Neural crest cell (in vitro differentiated cells): ENCODE measurements at places on chromosomes 12 and 14.

DNA sequence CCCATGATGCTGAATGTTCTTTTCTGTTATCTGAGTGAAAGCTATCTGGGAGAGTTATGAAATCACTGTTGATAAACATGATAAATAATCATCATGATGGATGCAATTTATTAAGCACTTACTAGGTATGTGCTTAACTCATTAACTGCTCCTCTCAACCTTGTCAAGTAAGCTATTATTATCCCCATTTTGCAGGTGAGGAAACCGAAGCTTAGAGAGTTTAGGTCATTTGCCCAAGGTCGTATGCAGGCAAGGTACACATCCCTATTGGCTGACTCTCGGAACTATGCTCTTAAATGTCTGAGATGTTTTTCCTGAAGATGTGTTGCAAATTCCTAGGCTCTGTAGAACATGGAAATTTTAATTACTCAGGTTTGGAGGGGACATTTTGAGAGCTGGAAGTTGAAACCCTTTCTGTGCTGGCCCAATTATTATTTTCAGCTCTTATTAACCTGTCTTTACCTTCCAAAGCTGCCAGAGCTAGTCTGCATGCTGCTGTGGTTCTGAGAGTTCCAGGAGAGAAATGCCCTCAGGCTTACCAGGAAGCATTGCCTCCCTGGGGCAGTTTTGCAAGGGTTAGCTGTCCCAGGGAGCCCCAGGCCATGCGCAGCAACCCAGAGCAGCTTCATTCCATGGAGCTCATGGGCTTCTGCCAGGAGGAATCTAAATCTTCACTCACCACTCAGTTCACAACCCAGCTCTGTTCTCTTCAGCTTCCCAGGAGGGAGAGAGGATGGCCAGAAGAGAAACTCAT lies 55.6 kb upstream of the OAS1 start:
- H3K36me3 ChIP-seq, result no peaks in the 10 kb centered on the region
- no peaks in the 10 kb centered on the region for H3K4me1 ChIP-seq
- no peak overlapping the region for H3K4me3 ChIP-seq
- no peak overlapping the region for H3K27ac ChIP-seq
- peaks cover 67% of the 10 kb centered on the region for H3K27me3 ChIP-seq
- DNase-seq, result no peak

- no peaks in the 10 kb centered on the region for H3K36me3 ChIP-seq
- no peak overlapping the region for H3K4me3 ChIP-seq
- H3K4me1 ChIP-seq, result peaks cover 8% of the 10 kb centered on the region
- H3K27ac ChIP-seq, result no peak overlapping the region
- peaks cover 14% of the 10 kb centered on the region for H3K27me3 ChIP-seq
- DNase-seq, result no peak
Observed at GRCh38 chr14:61437381-61437780, 116.0 kb downstream of the PRKCH start.

DNA sequence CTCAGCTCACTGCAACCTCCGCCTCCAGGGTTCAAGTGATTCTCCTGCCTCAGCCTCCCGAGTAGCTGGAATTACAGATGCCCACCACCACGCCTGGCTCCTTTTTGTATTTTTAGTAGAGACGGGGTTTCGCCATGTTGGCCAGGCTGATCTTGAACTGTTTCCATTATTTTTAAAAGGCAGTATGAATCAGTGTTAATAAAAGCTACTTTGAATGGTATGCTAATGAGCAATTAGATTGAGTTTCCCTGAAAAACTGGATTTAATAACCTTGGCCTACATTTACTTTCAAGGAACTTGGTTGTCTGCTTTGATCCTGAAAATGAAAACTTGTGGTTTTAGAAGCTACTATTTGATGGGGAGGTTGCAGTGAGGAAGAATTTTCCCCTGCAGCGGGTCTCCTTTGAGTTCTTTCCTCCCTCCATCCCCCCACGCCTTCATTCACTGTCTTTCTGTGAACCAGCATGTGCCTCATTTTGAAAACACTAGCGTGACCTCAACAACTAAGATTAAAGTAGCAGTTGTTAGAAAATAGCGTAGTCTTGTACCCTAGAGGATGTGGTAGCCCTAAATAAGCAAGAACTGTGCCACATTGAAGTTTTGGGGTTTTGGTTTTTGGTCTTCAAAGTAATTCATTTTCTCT lies 17.8 kb upstream of the RPS6KA5 start:
- no peaks in the 10 kb centered on the region for H3K27me3 ChIP-seq
- H3K4me1 ChIP-seq, result peaks cover 9% of the 10 kb centered on the region
- H3K27ac ChIP-seq, result no peak overlapping the region
- no peak for DNase-seq

- peaks cover 4% of the 10 kb centered on the region for H3K27me3 ChIP-seq
- H3K27ac ChIP-seq, result no peak overlapping the region
- H3K36me3 ChIP-seq, result no peaks in the 10 kb centered on the region
- peaks cover 18% of the 10 kb centered on the region for H3K4me1 ChIP-seq
- DNase-seq, result no peak
Observed at GRCh38 chr12:501722-502447, 42.1 kb downstream of the B4GALNT3 start.

- H3K4me1 ChIP-seq, result peaks cover 4% of the 10 kb centered on the region
- no peaks in the 10 kb centered on the region for H3K36me3 ChIP-seq
- H3K4me3 ChIP-seq, result no peak overlapping the region
- no peak for DNase-seq
Observed at GRCh38 chr12:100868487-100868886, 73.9 kb downstream of the ANO4 start.

- no peak for DNase-seq
- no peak overlapping the region for H3K27ac ChIP-seq
- H3K36me3 ChIP-seq, result no peaks in the 10 kb centered on the region
- H3K27me3 ChIP-seq, result no peaks in the 10 kb centered on the region
- H3K4me1 ChIP-seq, result peaks cover 55% of the 10 kb centered on the region
Observed at GRCh38 chr14:68669111-68669511, 123.8 kb downstream of the ZFP36L1 start.
